ENCODE measurements at places on chromosomes 5 and 9.

GRCh38 chr5:156589104-156589945 is 260.8 kb upstream of the PPP1R2B start:
- DNase-seq, result no peak

- DNase-seq, result peak; percentile 41
Measured at GRCh38 chr9:20597862-20598261, 24.4 kb downstream of the MLLT3 start.

GRCh38 chr9:136847088-136847825 is 2.0 kb upstream of the PHPT1 start:
- DNase-seq, result no peak

DNA sequence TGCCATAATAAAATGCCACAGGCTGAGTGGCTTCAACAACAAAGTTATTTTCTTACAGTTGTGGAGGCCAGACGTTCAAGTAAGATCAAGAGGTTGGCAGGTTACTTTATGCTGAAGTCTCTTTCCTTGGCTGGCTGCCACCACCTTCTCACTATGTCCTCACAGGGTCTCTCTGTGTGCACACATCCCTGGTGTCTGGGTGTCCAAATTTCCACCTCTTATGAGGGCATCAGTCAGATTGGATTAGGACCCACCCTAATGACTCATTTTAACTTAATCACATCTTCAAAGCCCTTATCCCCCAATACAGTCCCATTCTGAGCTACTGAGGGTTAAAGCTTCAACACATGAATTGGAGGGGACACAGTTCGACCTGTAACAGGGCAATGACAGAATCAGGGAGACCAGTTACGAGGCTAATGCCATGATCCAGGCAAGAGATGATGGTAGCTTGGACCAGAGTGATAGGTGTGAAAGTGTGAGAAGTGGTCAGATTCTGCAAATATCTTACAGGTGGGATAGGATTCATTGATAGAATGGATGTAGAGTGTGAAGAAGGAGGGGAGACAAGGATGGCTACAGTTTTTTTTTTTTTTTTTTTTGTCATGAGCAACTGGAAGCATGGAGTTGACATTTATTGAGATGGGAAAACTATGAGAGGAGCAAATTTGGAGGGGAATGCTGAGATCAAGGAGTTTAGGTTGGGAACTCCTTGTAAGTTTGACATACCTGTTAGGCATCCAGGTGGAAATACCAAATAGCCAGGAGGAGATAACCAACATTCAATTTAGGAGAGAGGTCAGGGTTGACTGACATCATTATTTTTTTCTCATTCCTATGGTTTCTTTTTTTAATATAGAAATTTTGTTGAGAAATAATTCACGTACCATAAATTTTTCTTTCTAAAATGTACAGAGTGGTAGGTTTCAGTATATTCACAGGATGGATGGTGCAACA is 39.6 kb upstream of the FGF1 start:
- DNase-seq, result no peak

DNA sequence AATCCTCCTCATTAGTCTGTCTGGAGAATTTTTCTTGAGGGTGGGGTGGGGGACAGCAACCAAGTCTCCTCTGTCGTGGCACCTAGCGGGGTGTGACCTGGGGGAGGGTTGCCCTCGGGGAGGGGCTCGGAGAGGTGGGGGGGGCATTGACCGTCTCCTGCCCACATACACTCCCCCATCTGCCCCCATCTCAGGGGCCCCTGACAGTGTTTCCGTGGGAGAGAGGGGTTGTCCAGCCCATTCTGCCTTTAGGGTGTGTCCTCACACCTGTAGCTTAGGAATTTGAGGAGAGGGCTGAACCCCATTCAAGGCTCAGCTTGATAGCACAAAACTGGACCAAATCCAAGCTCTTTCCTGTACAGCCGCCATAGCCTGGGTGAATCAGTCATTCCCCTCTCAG is 5.9 kb upstream of the CXXC5 start:
- no peak for DNase-seq

DNA sequence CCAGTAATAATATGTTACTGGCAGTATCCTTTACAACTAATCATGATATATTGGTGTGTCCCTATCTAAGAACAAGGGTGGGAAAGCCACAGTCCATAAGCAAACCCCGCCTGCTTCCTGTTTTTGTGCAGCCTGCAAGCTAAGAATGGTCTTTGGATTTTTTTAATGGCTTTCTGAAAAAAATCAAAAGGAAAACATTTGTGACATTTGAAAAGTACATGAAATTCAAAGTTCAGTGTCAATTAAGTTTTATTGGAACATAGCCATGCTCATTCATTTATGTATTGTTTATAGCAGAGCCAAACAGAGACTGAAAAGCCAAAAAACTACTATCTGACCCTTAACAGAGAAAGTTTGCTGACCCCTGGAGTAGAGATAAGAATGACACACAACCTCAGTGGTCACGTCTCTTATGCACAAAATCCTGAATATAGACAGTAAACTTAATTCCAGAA is 12.8 kb upstream of the TMEM245 start:
- DNase-seq, result no peak

DNA sequence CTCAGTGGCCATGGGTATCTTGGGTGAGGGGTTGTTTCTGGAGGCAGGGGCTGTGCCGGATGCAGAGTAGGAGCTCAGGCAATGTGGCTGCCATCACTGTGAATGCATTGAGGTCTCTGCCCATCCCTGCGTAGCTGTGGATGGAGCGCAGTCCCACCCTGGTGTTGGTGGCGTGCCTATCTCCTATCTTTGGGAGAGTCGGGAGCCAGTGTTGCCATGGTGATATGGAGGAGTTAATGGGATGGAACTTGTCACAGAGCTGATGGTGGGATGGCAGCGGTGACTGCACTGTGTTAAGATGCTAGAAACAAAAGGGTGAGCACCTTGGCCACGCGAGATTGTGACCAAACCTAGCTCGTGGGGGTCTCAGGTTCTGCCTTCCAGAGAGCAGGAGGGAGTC is 197.3 kb downstream of the MELK start:
- no peak for DNase-seq

DNA sequence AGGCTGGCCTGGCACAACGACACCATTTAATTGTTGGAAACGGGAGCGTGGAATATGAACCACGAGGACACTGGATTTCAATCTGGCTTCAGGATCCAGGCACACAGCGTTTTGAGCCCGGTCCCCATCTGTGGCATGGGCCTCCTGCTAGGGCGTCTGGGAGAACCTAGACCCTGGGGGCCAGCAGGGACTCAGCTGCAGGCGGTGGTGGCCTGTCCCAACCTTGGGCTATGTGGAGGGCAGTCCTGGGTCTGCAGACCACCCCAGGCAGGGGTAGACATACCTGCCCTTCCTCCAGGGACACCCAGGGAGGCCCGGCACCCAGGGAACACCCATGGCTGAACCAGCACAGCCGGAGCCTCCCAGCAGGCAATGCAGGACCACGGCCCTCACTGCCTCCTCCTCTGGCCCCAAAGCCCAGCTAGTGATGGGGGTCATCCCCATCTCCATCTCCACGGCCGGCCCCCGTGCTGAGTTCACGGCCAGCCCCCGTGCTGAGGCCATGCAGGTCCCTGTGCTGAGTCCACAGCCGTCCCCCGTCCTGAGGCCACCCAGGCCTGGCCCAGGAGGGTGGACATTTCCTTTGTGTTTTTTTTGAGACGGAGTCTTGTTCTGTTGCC is 18.5 kb upstream of the UBAC1 start:
- no peak for DNase-seq

GRCh38 chr5:133265257-133265656 is 213.4 kb downstream of the HSPA4 start:
- DNase-seq, result no peak

GRCh38 chr5:150645070-150645700 is 4.7 kb downstream of the SYNPO start:
- DNase-seq, result peak; percentile 95

DNA sequence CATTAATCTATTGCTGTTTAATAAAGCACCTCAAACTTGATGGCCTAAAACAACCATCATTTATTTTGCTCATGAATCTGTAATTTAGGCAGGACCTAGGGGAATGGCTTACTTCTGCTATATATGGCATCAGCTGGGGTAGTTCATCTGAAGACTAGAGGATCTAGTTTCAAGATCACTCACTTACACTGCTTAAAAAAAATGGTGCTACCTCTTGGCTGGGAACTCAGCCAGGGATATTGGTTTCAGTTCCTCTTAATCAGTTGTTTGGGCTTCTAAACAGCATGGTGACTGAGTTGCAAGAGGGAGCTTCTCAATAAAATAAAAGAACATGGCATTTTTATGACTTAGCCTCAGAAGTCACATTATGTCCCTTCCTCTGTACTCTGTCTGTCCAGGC is 142.0 kb downstream of the FAM114A2 start:
- peak; percentile 85 for DNase-seq

- DNase-seq, result no peak
Measured at GRCh38 chr5:6758236-6758635, 45.0 kb downstream of the TENT4A start.

- no peak for DNase-seq
Measured at GRCh38 chr9:122212473-122213004, 16.2 kb downstream of the LHX6 start.

GRCh38 chr5:21685522-21685921 is 1167.6 kb downstream of the CDH12 start:
- DNase-seq, result no peak

DNA sequence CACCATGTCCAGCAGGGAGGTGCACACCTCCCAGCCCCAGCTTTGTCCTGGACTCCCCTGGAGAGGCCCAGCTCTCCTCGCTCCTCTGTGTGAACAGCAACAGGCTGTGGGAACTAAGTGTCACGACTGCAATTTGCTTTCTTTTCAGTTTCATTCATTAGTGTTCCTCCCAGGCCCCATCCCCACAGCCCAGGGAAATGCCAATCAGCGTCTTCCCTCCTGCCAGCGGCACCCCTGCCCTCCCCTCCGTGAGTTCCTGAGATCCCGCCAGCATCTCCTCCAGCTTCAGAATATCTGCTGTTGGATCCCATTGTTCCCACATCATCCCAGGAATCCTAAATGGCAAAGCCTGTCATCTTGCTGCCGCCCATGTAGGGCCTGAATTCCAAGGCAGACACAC is 13.1 kb upstream of the RPL26L1 start:
- DNase-seq, result no peak

DNA sequence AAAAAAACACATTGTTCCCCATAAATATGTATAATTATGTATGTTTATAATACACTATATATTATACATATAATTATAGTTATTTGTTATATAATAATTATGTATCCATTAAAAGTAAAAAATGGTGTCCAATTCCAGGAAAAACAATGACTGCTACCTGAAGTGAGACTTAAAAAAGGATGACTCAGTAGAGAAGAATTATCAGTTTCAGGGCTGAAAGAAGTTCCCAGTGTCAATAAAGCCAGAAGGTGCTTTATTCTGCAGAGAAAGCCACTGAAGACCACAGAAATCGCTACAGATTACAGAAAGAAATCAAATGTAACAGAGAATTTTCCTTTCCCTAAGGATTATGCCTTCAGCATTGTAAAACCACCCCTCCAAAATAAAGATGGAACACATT is 50.9 kb downstream of the ANKRD31 start:
- no peak for DNase-seq

GRCh38 chr5:81609810-81610375 is 141.0 kb downstream of the SSBP2 start:
- no peak for DNase-seq

DNA sequence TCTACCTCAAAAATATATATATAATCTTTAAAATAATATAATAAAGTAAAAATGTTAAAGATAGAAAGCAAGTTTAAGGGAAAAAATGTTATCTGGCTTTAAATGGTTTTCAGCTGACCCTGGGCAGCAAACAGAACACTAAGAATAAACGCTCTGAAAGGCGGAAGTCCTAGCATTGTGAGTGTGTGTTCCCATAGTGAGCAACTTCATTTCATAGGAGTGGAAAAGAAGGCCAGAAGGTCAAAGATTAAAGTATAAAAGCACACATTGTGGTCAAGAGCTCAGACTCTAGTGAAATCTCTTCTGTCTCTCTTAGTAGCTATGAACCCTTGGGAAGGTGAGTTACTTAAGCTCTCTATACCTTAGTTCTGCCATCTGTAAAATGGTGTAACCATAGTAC is 374.4 kb downstream of the ENC1 start:
- no peak for DNase-seq
